ENCODE measurements at places on chromosomes 3 and 15.

- no peak for DNase-seq
Observed at GRCh38 chr15:89128320-89129122, 40.3 kb downstream of the ABHD2 start.

- peak; percentile 60 for DNase-seq
Observed at GRCh38 chr15:85532689-85533088, 152.3 kb downstream of the AKAP13 start.

DNA sequence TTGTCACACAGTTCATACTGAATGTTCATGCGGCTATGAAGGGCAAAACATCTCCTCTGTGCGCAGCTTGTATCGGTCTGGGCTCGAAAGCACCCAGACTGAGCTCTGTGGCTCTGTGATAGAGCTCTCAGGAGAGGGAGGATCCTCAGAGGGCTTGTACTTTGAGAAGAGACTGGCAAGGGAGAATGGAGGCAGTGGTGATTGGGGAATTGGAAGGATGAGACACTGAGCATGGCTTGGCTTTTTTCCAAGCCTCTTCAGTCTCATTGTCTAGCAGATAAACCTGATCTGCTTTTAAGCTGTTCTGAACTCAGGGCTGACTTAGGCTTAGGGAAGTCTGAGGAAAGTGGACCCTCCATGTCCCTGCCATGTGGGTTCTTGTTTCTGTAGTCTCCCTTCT, 43.0 kb downstream of the RAD54L2 start:
- no peak for DNase-seq

- peak; percentile 69 for DNase-seq
Observed at GRCh38 chr3:55486857-55487380, at the start of gene WNT5A. TSS of gene WNT5A (minus strand) at chr3:55487306. CDS start at chr3:55486985, 321 bp downstream.

DNA sequence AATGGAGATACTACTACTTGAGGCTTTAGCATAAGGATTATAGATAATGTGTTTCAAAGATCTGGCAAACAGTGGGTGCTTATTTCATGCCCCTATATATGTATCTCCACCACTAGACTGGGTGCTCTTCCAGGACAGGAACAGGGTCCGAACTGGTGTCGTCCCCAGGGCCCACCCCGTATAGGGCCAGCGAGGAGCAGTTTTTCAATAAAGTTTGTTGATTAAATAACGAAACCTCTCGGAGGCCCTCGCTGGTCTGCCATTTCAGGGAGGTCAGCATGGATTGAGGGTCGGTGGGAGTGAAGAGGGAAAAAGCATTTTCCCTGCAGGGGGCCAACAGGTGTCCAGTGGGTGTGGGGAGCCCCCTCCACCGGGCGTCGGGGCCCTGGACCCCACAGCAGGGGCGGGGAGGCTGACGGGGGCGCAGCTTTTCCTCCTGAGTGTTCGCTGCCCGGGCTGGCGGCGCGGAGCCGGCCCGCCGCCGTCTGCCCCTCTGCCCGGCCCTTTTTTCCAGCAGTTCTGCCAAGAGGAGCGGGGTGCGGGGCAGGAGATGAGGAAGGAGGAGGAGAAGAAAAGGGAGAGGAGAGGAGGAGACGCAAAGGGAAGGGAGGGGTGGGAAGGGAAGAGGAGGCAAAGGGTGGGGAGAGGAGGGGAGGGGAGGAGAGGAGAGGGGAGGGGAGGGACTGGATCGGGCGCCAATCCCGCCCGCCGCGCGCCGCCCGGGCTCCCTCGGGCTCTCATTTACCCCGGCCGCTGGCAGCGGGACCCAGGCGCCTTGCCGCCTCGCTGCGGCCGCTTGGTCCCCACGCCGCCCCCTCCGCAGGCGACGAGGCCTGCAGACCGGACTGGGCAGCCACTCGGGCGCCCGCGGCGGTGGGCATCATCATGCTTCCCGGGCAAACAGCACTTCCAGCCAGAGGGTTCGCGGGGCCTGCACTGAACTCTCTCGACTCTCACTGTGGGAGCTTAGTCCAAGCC, 66.3 kb downstream of the ISG20 start:
- peak; percentile 55 for DNase-seq

DNA sequence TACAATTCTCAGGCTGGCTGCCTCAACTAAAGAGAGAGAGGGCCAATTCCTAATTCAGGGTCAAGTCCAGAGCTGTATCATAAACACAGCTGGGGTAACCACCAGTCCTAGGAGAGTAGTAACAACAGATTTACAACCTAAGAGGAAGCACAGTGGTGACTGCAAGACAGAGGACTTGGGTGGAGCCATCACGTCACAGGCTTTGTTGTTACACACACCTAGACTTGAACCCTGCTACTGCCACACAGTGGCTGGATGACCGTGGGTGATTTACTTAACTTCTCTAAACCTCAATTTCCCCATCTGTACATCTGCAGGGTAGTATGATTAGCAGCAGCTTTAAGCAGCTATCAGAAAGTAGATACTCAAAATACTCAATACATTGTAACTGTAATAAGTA, 78.6 kb downstream of the MYLK start:
- no peak for DNase-seq

GRCh38 chr15:68203486-68203885, 1.6 kb downstream of the CALML4 start:
- no peak for DNase-seq

DNA sequence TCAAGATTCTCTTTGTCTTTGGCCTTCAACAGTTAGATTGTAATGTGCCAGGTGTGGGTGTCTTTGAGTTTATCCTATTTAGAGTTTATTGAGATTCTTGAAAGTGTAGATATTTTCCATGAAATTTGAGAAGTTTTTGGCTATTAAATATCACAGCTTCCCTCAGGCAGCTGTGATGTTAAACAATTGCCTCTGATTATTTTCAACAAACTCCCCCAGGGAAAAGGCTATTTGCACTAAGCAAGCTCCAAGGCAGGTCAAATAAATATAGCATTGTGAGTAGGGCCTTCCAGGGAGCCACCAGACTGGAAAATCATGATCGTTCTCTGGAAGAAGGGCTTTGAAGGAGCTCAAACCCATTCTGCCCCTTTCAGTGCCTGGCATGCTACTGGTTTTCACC, 107.0 kb downstream of the EEFSEC start:
- DNase-seq: no peak

DNA sequence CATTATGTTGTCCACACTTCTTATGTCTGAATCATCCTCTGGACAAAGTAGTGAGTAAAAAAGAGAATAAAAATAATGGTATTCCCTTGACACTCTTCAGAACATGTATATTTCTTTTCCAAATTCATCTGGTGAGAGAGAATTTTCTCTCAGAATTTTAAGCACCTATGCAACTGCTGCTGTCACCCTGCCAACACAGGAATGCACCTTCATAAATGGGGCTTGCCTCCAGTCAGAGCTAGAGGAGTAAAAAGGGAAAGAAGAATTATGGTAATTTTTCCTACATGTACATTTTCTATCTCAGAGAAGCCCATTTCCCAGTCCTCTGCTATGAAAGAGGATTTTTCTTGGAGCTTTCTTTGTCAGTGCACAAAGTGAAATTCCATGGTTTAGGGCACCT, 92.2 kb upstream of the ALCAM start:
- DNase-seq: no peak

GRCh38 chr3:37715358-37715757, 146.3 kb upstream of the CTDSPL start:
- no peak for DNase-seq

- DNase-seq: no peak
Observed at GRCh38 chr3:189404024-189404423, 227.2 kb upstream of the TP63 start.

GRCh38 chr15:80118956-80119355, 33.8 kb upstream of the FAH start:
- DNase-seq: no peak

DNA sequence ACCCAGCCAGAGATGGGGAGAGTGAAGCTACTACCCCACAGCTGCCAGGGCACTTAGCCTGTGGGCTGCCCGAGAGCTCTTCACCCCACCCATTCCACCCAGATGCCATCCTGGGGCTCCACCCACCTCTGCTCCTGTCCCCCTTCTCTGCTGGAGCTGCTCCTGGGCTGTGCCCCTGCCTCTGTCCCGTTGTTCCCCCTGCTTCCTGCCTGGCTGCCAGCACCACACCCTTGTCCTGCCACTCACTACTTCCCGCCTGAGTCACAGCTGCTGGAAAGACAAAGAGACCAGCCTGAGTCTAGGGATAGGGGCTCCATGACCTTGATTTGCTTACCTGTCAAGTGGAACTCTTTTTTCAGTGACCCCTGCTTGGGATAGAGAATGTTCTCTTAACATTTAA, 12.4 kb downstream of the GNAI2 start:
- DNase-seq: peak; percentile 74

GRCh38 chr15:66939451-66940023, 125.9 kb upstream of the SMAD3 start:
- DNase-seq: peak; percentile 26

GRCh38 chr3:171849617-171850319, 6.6 kb downstream of the TMEM212 start:
- no peak for DNase-seq

GRCh38 chr15:50791486-50791885, 26.0 kb upstream of the SPPL2A start:
- no peak for DNase-seq

DNA sequence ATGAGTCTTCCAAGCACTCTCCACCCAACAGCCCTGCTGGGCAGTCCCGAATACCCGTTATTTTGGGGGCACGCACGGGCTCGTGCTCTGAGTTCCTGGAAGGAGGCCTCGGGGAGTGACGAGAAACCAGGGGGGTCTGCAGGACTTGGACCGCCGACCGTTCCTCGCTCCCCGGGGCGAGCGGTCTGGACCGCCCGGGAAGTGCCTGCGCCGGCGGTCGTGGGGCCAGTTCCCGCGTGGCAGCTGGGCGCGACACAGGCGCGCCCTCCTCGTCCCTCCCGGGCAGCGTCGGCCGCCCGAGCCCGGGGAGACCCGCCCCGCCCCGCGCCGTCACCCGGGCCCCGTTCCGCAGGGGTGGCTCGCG, 387 bp downstream of the GNB4 start:
- DNase-seq: no peak

DNA sequence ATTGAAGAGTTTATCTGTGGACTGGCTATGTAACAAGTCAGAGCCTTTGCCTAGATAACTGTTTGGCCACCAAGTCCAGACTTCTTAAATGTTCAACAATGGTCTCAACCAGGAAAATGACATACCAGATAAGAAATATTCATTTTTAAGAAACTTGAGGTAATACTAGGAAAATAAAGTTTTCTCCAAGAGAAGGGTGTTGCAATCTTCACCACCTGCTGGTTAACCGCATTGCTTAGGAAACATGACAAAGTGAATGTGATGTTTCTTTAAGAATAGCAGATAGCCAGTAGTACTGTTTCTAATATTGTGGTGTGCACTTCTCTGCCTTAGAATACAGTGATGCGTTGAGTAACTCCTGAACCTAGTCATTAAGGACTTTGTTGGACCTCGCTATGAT, 321.5 kb upstream of the CADM2 start:
- DNase-seq: no peak

DNA sequence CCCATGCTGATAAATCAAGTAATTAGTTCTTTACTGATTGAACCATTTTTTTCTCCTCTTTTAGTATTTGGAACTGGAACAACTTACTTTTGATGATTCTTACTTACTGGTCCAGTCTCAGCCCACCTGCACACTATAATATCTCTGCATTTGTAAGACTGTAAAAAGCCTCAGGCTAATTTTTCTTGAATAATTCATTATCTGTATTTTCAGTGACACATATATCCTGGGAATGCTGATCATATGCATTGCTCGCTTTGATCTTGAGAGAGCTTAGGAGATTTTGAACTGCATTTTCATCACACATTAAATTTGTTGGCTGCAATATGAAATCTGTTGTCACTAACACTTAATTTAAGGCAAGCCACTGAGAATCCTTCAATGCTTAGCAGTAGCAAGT, 760.6 kb downstream of the EDEM1 start:
- no peak for DNase-seq

DNA sequence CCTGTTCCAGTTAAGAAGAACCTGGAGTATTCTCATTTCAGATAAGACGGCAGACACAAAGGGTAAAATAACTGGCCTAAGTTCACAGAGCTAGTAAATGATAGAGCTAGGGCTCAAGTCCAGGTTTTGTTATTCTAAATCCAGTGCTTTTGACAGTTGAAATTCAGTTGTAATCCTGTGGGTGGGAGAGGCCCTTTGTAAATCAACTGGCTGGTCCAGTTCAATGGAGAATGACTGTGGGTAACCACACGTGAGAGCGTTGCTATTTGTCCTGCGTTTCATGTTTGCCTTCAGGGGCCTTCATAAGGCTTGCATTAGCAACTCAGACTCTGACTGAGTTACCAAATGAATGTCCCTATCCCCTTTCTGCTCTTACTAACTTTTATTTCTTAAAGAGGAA, 24.2 kb upstream of the CD96 start:
- no peak for DNase-seq

- DNase-seq: no peak
Observed at GRCh38 chr3:18370672-18371071, 54.5 kb downstream of the SATB1 start.

DNA sequence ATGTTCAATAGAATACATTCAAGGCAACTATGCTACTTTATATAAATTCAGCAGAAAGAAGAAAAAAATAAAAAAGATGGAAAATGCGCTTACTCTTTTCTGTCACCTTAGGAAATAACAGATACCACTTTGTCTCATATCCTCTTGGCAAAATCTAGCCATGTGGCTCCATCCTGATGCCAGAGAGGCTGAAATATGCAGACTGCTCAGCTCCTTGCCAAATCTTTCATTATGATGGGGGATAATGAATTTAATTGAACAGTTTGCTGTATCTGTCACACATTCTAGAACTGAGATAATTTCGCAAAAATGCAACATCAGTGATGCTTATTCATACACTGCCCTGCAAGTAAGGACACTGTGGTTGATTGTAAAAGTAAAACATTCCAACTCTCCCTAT, 1081.5 kb downstream of the PLOD2 start:
- no peak for DNase-seq

DNA sequence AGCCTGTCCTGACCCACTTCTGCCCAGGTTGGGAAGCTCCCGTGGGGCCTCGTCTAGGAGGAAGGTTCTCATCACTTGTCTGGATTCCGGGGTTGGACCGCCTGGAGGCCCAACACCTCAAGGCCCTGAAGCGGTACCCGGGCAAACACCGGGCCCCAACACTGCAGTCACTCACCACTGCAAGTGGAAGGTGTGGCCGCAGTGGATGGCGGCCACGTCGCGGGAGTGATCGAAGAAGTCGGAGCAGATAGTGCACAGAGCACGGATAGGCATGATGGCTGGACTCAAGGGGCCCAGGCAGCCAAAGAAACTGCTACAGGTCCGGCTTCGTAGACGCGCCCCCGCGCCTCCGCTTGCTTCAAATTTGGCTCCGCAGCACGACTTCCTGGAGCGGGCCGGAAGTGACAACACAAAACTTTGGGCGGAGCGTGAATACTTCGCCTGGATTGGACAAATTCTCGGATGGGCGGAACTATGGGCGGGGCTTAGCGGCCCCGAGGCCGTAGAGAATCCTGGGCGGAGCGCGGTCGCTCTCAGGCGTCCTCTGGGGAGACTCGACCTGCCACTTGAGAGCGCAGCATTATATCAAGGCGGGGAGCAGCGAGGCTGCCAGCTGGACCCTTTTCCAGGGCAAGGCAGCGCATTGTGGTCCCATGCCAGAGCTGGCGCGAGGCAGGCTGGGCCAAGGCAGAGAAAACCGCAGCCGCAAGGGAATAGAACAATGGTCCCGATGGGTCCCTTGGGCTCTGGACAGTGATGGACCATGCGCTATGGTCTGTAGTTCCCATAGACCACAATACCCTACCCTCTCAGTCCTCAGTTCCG, at the start of gene TRAIP:
Gene TRAIP (minus strand): TSS at position 384 of the 825 bp plus-strand sequence. CDS start 111 bp downstream, at position 273.
- peak; percentile 95 for DNase-seq

- DNase-seq: peak; percentile 74
Observed at GRCh38 chr15:31366169-31366734, 39.6 kb downstream of the KLF13 start.

Measured in Right ventricle myocardium superior (tissue), 1 donor.